ENCODE measurements at places on chromosomes 6 and 20. TPM values are rescaled to one million over a fixed set of nuclear protein-coding genes. Genes with fewer than 3 reads are reported as not detected.

DNA sequence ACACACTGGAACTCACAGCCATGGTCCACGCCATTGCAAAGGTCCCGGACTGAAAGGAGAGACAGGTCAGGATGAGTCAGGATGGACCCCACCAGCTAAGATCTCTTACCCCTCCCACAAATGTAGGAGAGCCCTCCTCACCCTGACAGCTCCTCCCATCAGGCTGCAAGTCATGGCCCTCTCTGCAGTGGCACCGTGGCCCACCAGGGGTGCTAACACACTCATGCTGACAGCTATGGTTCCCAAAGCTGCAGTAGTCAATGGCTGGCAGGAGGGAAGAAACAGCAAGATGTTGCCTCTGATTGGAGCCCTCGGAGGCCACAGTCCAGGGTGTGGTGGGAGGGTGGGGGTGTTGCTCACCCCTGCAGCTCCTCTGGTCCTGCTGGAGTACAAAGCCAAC lies 5.7 kb upstream of the RBPJL start:
- DNase-seq: peak; percentile 67

DNA sequence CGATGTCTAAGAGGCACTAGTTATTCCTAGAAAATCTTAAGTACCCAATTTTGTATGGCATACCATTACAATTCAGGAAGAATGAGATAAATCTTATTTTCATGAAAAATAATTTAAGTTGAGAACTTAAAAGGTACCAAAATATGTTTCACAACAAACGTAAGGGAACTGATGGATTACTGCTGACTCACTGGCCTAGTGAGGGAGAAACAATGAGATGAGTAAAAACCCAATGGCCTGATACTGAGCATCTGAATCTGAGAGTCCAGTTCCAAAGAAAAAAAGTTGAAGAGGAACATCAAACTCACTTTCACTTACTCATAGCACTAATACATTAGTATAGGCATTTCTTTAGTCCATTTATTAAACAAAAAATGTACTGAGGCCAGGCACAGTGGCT lies 56.0 kb downstream of the MDN1 start:
- peak; percentile 5 for DNase-seq

PSORS1C2 gene
- not detected for total RNA-seq

HLA-G gene
- not detected for total RNA-seq

MATN4 gene
- not detected for total RNA-seq

GRCh38 chr6:21527731-21528130 lies 65.8 kb upstream of the SOX4 start:
- no peak for DNase-seq

BCAS4 gene
- 21.4 TPM for total RNA-seq
